ENCODE measurements at places on chromosomes 16 and 17.

DNA sequence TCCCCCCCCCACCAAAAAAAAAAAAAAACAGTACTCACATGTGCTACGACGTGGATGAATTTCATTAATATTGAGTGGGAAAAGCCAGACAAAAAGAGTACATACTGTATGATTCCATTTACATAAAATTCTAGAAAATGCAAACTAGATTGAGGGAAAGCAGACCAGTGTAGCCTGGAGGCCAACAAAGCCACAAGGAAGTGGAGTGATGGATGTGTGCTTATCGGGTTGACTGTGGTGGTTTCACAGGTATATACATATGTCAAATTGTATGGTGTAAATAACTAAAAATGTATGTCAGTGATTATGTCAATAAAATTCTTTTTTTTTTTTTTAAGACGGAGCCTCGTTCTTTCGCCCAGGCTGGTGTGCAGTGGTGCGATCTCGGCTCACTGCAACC, 1.9 kb upstream of the PLD6 start:
- DNase-seq: no peak

GRCh38 chr16:57147381-57148221, 38.2 kb downstream of the PSME3IP1 start:
- no peak for DNase-seq

GRCh38 chr17:28086519-28086918, 44.0 kb downstream of the NLK start:
- DNase-seq: no peak

DNA sequence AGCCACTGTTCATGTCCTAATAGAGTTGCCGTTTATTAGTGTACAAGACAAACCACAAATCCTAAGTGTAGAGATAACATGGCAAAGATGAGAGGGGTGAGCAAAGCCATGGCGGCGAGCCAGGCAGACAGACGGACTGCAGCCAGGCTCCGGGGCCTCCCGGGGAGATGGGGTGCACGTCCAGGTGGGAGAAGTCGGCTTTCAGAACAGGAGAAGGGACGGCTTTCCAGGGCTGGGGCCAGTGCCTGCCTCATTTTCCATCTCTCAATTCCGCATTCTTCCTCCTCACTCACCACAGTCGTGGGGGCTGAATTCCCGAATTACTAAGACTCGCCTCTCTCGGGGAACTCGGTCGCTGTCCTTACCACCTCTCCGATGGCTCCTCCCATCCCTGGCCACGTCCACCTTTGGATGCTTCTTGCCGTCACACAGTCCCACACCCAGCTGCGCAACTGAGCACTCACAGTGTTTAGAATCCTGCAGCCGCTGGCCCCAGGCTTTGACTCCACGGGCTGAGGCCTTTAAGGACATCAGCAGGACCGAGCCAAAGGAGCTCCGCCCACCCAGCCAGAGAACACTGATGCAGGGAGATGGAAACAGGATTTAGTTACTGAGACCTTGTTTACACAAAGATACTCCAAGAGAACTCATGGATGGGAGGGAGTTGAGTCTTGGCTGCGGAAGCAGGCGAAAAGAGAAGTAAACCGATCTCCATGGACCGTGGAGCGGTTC, 59.7 kb downstream of the RNF112 start:
- DNase-seq: no peak

DNA sequence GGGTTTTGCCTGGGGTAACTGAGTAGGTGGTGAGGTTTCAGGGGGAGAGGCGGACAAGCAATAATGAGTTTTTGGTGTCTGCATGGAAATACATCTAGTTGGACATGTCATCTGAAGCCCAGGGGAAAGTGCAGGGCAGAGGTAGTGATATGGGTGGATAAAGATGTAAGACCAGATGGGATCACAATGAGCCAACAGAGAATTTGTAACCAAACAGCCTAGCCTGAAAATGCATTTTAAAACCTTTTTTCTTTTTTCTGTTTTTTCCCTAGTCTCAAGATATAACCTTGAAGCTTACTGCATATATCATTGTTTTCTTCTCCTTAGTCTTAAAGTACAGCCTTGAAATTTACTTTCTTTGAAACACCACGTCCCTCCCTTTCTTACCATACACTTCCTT, 3.7 kb upstream of the ZNF19 start:
- no peak for DNase-seq

DNA sequence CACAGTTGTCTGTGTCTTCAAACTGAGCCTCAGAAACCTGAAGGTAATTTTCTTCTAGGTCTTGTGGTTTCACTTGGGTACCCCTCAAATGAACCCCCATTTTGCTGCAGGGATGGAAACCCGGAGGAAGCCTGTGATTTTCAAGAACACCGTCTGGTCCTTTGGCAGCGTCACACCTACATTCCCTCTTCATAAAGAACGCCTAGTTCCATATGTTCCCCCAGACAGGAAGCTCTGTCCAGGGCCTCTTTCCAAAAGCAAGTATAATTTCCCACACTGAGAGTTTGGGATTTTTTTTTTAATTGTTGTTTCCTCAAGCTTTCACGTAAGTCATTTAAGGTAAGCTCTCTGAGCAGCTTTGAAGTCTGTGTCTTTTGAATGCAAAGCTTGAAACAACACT, 515.0 kb downstream of the TMEM114 start:
- no peak for DNase-seq

DNA sequence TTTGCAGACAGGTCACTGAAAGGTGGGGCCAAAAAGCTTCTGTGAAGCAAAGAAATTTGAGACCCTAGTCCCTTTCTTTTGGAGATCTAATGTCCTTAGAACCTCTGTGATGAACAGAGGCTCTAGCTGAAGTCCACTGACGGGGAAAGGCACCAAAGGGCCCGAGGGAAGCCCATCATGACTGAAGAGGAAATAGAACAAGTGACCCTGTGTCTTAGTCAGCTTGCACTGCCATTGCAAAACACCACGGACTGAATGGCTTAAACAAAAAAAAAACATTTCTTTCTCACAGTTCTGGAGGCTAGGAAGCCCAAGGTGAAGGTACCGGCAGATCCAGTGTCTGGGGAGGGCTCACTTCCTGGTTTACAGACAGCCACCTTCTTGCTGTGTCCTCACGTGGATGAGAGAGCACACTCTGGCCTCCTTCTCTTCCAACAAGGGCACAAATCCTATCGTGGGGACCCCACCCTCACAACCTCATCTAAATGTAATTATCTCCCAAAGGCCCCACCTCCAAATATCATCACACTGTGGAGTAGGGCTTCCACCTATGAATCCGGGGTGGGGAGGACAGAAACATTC, 24.3 kb upstream of the ASGR2 start:
- no peak for DNase-seq

- no peak for DNase-seq
These were observed 115.7 kb downstream of the MRM1 start for GRCh38 chr17:36717088-36717487.

- no peak for DNase-seq
These were observed 232.3 kb upstream of the PMFBP1 start for GRCh38 chr16:72404299-72404698.

DNA sequence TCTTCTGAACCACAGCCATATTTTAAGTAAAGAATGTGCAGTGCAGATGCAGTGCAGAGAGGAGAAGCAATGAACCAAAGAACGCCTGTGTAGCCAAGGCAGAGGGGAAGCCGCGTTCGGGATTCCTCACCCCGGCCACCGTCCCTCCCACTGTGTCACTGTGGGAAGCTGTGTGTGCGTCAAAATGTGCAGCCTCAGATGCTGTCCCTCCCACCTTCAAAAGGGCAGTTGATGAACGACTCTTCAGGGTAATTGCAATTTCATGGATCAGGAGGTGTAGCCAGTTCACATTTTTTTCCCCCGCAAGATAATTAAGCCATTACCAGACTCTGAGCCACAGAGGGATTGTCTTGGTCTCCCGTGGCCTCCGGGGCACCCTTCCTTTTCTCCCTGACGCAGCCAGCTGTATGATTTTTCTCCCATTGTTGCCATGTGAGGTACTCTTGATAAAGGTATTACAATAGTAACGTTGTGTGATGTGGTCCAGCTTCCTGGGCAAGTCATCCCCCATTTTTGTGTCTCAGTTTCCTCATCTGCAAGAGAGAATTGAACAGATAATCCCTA, 190.0 kb downstream of the FOXL1 start:
- no peak for DNase-seq

DNA sequence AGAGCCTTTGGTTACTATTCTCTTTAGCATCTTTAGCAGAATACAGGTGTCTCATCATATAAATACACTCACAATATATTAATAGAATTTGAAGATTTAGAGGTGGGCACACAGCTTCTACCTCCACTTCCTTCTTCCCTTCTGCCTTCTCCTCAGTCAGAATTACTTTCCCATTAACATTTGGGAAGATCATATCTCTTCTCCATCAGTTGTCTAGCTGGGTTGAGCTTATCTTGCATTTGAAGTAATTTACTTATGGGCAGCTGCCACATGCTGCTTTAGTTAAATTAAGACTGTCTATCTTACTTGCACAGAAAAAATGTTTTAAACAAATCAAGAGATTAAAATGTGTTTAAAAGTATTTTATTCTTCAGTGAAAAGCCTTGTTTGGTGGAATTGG, 110.1 kb upstream of the ASIC2 start:
- no peak for DNase-seq

- DNase-seq: no peak
These were observed 11.7 kb downstream of the RHBDL3 start for GRCh38 chr17:32277284-32277683.

DNA sequence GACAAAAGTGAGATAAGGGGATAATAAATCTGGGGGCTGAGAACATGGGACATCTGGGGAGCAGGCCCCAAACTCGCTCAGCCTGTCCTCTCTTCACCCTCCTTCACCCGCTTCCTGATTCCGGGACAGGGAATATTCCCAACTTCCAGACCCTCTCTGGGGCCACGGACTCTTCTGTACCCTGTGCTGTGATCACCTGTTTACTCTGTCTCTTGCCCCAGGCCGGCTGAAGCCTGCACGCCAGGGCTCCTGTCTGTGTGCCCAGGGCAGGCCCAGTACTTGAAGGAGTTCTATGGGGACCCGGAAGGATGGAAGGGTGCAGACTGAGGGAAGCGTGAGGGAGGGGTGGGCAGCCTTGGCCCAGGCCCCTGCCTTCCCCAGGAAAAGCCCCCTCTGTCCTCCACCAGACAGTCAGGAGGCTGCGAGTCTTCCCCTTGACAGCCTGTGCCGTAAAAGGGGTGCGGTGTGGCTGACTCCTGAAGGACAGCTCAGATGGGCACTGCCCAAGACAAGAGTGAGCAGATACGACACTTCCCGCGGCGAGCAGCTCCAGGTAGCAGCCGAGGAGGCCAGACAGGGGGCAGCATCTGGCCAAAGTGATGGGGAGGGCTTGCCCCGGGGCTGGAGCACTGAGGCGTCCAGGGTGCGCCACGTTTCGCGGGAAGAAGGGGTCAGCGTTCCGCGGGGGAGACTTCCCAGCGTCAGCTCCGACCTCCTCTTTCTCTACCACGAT, 1.0 kb upstream of the CCNF start:
- DNase-seq: no peak

- DNase-seq: no peak
These were observed 232.3 kb downstream of the XYLT1 start for GRCh38 chr16:17238285-17239028.

DNA sequence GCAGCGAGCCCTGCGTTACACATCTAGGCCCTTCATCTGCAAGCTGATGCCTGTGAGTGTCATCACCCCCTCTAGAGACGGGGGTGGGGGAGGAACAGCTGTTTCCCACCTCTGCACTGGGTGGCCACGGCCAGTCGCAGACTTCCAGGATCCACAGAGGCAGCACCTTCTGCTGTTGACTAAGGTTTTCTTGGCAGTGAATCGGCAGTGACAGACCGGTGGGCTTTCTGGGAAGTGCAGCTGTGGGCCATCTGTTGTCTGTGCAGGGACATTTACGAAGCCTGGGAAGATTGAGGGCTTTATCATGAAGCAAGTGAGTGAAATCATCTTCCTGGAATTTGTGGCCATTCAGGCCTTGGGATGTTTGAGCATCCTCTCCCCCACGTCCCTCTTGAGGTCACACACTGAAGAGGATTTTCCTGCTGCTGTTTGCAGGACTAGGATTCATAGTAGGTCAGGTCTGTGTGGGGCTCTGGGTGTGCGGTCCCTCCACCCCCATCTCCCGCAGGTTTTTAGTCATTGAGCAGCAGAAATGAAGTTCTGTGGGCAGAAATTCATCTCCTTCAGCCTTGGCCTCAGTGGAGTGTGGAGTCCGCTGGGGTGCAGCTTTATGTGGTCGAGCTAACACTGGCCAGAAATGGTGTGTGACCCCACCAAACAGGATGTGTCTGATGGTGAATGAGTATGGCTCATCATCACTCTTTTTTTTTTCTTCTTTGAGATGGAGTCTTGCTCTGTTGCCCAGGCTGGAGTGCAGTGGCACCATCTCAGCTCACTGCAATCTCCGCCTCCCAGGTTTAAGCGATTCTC, 12.0 kb downstream of the PGS1 start:
- peak; percentile 97 for DNase-seq

GRCh38 chr16:55242667-55243066, 81.3 kb upstream of the IRX6 start:
- DNase-seq: no peak

Measured in NCI-H524 treated with DMSO at 0.1 percent for 48 hours (cell line).